ENCODE measurements at places on chromosomes 12 and 14. TPM values are rescaled to one million over a fixed set of nuclear protein-coding genes. Genes with fewer than 3 reads are reported as not detected.

DNA sequence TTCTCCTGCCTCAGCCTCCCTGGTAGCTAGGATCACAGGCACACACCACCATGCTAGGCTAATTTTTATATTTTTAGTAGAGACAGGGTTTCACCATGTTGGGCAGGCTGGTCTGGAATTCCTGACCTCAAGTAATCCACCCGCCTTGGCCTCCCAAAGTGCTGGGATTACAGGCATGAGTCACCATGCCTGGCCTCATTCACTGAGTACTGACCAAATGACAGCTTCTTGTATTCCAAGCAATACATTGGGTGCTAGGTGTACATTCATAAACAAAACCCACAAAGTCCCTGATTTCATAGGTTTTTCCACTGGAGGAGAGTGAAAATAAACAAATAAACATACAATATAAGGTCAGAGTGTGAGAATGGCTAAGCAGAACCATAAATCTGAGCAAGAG, 136.3 kb downstream of the HELB start:
- DNase-seq = no peak

IFNG gene
- total RNA-seq = not detected

LIN7A gene
- 11.5 TPM for total RNA-seq

- DNase-seq = no peak
Observed at GRCh38 chr14:54857830-54858269, 44.8 kb downstream of the GCH1 start.

DNA sequence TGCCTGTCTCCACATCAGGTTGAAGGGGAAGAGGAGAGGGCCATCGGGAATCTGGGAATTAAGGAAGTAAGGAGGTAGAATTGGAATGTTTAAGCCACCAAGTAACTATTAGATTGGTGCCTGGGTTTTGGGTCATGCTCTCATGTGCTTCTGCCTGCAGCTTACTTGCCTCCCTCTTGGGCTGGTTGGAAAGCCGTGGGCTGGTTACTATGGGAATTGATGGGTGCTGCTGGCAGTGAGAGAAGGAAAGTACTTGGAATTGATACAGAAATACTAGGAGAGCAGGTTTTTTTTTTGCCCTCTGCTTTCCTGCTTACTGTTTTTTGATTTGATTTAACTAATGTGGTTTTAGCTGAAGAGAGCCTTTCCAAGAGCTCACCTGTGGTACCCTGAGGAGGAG, 493.5 kb upstream of the RGS6 start:
- DNase-seq = no peak

- DNase-seq = peak; percentile 62
Observed at GRCh38 chr14:74551431-74552371, 58.1 kb downstream of the ISCA2 start.

Measured in osteoblast (primary cell).